Neural cell (in vitro differentiated cells): ENCODE measurements at places on chromosomes 5 and 9. TPM values are rescaled to one million over a fixed set of nuclear protein-coding genes. Genes with fewer than 3 reads are reported as not detected.

The SH3RF2 gene
- not detected in 2 replicates for polyA plus RNA-seq

The CSF2 gene
- polyA plus RNA-seq: not detected in 2 replicates

The FAT2 gene
- polyA plus RNA-seq: not detected in 2 replicates

The ORM1 gene
- not detected in 2 replicates for polyA plus RNA-seq

The RACK1 gene
- 2,178 and 2,281 TPM in 2 replicates for polyA plus RNA-seq

The TUSC1 gene
- polyA plus RNA-seq: 2.5 and 3.8 TPM in 2 replicates

The ABO gene
- polyA plus RNA-seq: not detected in 2 replicates

The POLK gene
- polyA plus RNA-seq: 29.0 and 36.4 TPM in 2 replicates

The PPP6C gene
- polyA plus RNA-seq: 21.4 and 25.1 TPM in 2 replicates

The SKIC3 gene
- 119 and 145 TPM in 2 replicates for polyA plus RNA-seq

The CAPSL gene
- polyA plus RNA-seq: 2.3 TPM in 1 of 2 replicates, not detected in the other

The MPDZ gene
- polyA plus RNA-seq: 13.1 and 15.0 TPM in 2 replicates

The EGR1 gene
- 8.9 and 15.6 TPM in 2 replicates for polyA plus RNA-seq

The DRD1 gene
- 0.33 and 0.72 TPM in 2 replicates for polyA plus RNA-seq

The ZNF366 gene
- not detected in 2 replicates for polyA plus RNA-seq

The CDHR2 gene
- 0.38 and 1.0 TPM in 2 replicates for polyA plus RNA-seq

The GABRA1 gene
- polyA plus RNA-seq: 43.1 and 50.6 TPM in 2 replicates

The ACSL6 gene
- 30.5 and 39.0 TPM in 2 replicates for polyA plus RNA-seq
